ENCODE measurements at places on chromosomes 5 and 9.

DNA sequence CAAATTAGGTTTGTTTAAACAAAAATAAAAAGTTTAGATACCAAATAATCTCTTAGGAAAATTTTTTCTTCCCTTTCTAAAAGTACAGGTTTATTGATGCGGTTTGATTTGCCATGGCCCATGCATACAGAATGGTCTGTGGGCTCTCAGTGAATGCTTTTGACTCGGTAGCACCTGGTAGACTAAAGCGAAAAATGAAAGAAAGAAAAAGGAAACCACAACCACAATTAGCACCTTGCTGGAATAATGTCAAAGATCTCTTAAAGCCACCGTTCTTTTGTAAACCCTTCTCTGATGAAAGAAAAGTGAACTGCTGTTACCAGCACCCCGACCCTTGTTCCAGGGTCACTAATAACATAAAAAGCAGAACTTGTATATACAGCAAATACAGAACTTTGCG, 157.9 kb downstream of the NFIB start:
- DNase-seq, result no peak

GRCh38 chr9:84304166-84304565, 36.4 kb downstream of the SLC28A3 start:
- DNase-seq, result no peak

- DNase-seq, result no peak
Observed at GRCh38 chr5:115858396-115858795, 16.7 kb downstream of the AP3S1 start.

GRCh38 chr5:11851416-11851815, 52.8 kb downstream of the CTNND2 start:
- DNase-seq, result no peak

DNA sequence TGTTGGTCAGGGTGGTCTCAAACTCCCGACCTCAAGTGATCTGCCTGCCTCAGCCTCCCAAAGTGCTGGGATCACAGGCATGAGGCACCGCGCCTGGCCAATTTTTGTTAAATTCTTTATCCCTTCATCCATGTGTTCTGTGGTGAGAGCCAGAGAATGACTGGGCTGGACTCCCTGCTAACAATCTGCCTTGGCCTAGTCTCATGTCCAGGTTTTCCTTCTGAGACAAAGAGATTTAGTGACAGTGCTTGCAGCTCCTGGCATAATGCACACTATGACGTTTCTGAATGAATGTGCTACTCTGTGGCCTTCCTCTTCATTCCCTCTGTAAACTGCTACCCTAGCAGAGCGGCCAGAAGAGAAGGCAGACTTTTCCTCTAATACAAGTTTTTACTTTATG, 79.3 kb downstream of the FOXD1 start:
- DNase-seq, result no peak

DNA sequence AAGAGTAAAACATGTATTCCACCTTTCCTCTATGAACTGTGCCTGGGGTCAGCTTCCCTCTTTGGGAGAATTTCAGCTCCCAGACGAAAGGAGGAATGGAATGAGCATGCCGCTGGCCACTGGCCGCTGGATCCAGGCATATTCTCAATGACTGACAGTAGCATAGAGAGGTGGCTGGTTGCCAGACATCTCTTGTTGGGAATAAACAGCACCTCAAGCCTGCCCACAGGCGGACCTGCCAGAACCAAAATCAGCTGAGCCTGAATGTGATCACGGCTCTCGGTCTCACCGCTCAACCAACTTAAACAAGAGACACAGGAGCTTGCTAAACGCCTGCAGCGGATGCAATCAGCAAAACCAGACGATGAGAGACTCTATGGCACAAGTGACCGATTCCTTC, 20.6 kb downstream of the TBC1D9B start:
- no peak for DNase-seq

DNA sequence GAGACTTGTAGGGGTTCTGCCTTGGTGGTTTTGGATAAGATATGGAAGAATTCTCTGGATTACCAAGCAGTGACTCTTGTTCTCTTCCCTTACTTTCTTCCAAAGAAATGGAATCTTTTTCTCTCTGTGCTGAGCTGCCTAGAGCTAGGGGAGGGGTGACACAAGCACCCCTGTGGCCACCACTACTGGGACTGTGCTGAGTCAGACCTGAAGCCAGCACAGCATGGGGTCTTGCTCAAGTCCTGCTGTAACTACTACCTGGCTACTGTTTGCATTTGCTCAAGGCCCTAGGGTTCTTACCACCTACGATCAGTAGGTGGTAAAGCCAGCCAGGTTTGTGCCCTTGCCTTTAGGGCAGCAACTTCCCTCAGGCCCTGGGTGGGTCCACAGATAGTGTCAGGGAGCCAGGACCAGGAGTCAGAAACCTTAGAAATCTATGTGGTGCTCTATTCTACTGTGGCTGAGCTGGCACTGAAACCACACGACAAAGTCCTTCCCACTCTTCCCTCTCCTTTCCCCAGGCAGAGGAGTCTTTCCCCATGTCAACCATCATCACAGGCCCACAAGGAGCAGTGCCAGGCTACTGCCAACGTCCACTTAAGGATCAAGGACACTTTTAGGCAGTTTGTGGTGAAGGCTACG, 53.8 kb downstream of the SREK1 start:
- no peak for DNase-seq

- no peak for DNase-seq
Observed at GRCh38 chr5:172533058-172533398, 78.7 kb upstream of the SH3PXD2B start.

DNA sequence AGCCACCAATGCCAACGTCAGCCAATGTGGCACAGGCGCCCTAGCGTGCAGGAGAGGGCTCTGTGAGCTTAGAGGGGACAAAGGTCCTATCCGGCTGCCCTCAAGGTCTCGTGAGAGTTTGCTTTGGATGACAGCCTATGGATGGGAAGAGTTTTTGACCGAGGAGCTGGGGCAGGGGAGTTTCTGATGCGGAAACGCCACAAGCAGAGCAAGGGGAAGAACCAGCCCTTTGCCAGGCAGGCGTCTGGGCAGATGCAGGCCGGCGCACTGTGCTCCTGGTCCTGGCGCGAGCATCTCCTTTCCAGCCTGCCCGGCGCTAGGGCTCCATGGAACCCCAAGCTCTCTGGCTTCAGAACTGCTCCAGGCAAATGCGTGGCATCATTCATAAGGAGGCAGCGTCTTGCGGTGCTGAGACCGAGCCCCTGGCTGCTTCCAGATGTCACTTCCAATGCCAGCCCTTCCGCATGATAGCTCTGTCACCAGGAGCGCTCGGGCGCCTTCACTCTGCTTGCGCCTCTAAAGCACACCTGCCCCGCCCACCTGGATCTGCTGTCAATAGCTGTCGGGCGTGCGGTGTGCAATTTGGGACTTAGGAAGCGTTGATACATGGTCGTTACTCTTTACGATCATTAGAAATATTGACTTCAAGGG, 374.9 kb upstream of the IRX1 start:
- no peak for DNase-seq

DNA sequence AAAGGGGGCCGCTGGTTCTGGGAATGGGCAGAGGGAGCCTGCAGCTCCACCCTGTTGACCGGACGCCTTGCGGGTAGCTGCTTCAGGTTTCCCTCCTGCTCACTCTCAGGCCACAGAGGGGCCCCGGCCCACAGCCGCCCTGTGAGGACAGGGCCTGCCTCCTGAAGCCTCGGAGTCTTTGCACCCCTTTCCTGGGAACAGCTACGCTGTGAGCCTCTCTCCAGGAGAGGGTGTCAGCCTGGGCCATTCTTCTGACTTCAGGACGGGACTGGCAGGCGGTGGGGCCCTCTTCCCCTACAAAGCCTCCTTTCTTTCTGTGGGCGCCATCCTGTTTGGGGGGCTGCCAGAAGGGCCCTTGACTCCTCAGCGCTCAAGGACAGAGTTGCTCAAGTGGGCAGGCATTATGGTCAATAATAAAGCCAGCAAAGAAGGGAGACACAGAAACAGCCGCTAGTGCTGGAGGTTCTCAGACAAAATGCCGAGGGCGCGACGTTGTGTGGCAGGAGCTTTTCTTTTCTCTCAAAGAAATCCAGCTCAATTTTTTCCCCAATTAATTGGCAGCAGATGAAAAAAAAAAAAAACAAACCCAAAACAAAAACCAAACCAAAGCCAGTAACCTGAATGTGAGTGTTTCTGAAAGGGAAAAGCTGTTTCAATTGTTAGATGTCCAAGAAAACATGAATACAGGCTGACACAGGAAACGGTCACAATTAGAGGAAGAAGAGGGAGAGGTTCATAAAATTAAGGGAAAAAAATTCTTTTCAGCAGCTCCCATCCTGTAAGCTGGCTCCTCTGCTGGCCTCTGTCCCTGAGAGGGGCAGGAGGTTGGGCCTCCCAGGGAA, 12.8 kb upstream of the SLC25A51 start:
- no peak for DNase-seq

GRCh38 chr5:163586531-163586956, 81.1 kb downstream of the MAT2B start:
- DNase-seq, result no peak

GRCh38 chr9:135926402-135927194, 19.3 kb upstream of the CAMSAP1 start:
- peak; percentile 84 for DNase-seq

- DNase-seq, result no peak
Observed at GRCh38 chr5:140142246-140142645, 16.5 kb downstream of the IGIP start.

DNA sequence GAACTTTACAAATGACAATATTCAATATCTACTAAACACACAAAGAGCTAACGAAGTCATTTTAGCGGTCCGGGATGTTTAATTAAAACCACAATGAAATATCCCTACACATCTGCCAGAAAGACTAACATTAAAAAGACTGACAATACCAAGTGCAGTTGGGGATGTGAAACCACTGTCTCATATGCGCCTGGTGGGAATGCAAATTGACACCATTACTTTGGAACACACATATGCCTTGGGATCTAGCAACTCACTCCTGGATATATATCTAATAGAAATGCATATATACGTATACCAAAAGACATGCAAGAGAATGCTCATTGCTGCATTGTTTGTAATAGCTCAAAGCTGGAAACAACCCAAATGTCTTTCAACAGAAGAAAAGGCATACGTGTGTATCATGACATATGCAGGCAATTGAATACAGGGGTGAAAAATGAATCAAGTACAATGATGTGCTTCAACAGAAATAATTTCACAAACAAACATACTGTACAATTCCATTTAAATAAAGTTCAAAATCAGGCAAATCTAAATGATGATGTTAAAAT, 153.3 kb downstream of the CARTPT start:
- no peak for DNase-seq

DNA sequence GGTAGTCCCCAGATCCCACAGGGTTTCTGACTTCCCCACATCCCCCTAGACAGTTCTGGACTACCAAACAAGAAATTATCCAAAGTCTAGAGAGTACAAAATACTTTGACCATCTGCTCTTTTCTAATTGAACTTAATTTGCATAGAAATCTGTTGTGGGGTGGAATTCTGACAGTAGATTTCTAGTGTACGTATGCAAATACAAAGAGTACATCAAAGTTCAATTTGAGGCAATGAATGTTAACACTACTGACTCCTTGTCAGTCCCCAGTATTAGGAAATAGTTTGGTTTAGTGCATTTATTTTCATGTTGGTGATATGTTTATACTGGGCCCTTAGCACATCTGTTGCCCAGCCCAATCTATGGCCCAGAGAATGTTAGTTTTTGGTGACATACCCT, 292.6 kb downstream of the CETN3 start:
- DNase-seq, result no peak

GRCh38 chr5:124963236-124963919, 216.9 kb upstream of the ZNF608 start:
- DNase-seq, result no peak

DNA sequence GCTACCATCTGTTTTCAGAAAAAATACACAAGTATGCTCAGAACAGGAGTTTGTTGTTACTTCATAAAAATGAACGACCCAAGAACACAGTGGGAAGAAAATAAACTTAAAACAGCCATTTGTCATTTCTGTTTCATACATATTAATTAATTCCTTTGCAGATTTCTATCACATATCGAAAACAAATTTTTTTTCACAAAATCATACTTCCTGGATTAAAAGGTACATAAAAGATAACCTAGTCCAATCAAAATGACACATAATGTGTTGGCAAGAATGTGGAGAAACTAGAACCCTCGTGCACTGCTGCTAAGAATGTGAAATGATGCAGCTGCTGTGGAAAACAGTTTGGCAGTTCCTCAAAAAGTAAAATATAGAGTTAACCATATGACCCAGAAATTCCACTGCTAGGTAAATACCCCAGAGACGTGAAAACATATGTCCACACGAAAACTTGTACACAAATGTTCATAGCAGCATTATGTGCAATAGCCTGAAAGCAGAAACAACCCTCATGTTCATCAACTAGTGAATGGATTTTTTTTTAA, 46.0 kb downstream of the MYO10 start:
- DNase-seq, result no peak

- DNase-seq, result no peak
Observed at GRCh38 chr5:140795259-140795641, 598 bp downstream of the PCDHA2 start.

- no peak for DNase-seq
Observed at GRCh38 chr5:141908796-141909195, 14.9 kb upstream of the DELE1 start.

GRCh38 chr9:92808726-92809451, 44.3 kb upstream of the BICD2 start:
- peak; percentile 70 for DNase-seq

DNA sequence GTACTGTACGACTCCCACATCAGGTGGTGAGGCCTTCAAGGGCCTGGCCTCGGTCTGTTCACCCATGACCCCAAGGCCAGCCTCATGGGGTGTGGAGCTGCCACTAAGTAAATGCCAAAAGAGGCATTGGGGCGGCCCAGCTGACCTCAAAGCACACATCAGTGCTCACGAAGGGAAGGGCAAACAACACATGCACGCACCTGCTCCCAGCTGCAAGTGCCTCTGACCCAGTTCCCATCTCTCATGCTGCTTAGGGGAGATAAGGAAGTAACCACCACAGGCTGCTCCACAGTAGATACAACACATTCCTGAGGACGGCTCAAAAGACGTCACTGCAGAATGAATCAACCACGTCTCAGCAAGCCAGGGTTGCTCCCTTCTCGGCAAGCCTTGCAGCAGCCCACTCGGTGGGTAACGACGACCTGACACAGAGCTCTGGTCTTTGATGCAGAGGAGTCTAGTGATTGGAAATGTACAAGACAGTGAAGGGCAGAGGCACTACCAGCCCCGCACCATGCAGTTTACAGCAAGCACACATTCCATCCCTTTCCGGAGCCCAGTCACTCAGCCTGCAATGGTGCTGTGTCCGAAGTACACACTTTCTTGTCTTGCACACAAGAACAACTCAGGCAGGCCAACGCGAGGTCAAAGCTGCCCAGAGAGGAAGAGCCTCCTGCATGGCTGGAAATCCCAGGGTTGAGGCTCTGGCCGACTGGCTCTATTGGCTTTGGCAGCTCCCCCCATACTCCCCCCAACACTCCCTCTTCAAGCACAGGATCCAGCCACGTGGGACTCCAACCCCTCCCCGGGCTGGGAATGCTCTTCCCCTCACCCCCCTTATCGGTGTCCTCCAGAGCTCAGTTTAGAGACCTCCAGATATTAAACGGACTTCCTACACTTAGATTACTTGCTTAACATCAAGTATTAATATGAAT, 31.8 kb downstream of the FABP6 start:
- DNase-seq, result no peak

- DNase-seq, result no peak
Observed at GRCh38 chr5:135999406-136000139, 29.2 kb upstream of the TGFBI start.
